ENCODE measurements at places on chromosomes 5 and 9.

- no peak for DNase-seq
Observed at GRCh38 chr5:31845361-31845760, 206.4 kb downstream of the PDZD2 start.

DNA sequence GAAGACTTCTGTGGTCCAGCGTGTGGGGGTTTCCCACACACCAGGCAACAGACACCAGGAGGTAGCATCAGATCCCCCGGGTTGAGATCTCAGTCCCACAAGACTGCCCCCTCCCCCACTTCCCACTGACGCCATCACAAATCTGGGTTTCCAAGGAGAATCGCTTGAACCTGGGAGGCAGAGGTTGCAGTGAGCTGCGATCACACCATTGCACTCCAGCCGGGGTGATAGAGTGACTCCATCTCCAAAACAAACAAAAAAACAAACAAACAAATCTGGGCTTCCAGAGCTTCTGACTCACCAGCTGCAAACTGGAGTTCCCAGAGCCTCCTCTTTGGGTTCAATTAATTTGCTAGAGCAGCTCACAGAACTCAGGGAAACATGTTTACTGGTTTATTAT lies 4.7 kb upstream of the GBGT1 start:
- DNase-seq: no peak

DNA sequence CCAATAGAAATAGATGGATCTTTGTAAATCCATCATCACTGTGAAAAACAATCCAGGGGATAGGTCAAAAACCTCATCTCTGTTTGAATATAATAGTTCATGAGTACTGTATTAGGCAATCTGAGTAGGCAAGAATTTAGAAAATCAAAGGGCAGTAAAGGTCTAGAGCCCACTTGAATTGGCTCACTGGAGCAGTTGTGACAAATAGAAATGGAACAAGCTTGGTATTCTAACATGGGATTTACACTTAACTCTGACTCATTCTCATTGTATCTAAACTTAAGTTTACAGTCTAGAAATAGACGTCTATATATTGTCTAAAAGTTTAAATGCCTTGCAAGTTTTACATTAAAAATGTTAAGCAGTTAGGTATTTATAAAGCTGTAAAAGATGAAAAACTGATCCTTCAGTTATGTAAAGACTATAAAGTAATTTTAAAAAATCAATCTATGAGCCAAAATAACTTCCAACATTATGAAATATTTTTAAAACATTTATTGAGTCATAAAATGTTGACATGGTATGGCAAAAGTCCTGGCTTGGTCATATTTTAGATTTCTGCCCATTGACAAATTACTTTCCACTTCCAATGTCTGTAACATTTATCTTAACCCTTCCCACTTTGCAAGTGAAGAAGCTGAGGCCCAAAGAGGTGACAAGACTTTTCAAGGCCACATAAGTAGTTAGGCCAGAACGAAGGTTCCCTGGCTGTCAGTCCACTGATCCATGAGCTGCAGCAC lies 203.7 kb upstream of the NREP start:
- DNase-seq: no peak

- no peak for DNase-seq
Observed at GRCh38 chr5:149656576-149657182, 73.4 kb upstream of the PPARGC1B start.

DNA sequence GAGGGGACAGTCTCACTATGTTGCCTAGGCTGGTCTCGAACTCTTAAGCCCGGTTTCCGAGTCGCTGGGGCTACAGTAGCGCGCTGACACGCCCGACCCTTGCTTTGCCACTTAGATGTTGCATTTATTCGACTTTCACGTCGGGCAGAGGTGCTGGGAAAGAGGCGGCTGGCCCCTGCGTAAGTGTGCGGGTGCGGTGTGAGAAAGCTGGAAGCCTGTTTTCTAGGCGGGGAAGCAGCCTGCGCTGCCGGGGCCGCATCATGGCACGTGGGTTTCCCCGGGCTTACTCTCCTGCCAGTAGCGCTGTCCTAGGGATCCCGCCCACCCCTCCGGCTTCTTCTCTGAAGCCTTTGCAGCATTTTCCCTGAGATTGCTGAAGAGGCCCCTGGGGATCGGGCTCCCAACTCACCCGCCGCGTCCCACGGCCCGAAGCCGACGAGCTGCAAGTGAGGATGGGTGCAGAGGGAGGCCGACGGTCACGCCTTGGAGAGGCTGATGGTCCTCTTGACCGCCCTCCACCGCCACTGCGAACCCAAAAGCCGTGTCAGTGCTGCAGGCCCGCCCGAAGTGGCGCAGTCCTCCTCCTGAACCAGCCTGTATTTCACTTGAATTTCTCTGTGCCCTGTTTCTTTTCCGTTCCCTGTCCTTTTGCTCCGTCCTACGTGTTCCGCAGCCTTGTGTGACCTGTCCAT lies 5.8 kb upstream of the TRIM41 start:
- DNase-seq: peak; percentile 59

GRCh38 chr9:126222363-126222834 lies 104.2 kb upstream of the MVB12B start:
- no peak for DNase-seq

DNA sequence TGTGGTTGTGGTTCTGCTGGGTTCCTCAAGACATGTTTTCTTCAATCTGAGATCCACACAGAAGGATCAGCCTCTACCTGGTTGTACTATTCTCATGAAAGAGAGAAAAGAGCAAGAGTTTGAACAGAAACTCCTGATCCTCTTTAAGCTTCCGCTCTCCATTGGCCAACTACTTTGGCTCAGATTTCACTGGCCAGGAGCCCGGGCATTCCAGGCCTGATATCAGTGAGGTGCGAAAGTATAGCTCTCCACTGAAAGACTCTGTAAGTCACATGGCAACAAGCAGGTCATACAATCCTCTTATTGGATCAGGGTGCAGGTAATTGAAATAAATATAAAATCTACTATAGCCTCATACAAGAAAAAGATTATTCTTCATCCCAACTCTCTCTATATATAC lies 920.5 kb downstream of the TLE4 start:
- no peak for DNase-seq

DNA sequence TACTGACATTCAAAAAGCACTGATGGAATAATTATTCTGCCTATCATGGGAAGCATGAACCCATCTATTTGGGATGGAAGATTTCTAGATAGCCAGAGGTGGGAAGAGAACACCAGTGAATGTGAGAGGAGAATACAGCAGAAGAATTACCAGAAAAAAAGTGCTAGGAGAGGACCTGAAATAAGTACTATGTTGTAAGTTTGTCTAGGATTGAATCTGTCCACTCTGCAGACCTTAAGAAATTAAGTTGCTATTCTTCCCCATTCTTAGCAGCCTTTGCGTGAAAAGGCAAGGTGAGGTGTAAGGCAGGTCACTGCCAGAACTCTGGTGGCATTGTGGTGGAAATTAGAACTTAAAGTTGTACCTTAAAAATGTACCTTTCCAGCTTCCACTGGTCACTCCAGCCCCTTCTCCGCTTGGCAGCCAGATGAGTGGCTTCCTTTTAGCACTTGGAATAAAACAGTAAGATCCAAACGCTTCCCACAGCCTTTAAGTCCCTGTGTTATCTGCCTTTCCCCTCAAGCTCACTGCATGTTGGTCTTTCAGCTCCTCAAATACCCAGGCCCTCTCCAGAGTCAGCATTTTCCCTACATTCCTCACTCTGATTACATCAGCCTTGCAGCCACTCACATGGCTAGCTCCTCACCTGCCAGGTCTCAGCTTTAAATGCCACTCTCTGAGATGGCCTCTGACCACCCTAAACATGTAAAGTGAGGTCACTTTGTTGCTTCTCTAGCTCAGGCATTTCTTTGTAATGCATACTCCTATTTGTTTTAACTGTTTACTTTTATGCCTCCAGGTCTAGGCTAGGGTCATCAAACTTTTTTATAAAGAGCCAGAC lies 253.0 kb downstream of the EPB41L4A start:
- no peak for DNase-seq

DNA sequence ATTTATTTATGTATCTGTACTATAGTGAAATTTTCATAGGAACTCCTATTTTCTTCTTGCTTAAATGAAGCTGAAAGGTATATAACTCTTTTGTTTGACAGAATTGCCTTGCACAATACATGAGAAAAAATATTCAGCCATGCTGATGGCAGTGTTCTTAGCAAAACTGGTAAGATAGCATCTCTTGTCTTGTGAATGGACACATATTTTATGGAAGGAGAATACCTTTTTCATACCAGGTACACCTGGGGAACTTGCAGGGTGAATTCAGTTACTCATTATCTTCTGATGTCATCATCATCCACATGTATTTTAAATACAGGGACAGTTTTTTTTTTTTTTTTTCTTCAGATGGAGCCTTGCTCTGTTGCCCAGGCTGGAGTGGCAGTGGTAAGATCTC lies 49.4 kb downstream of the MAMDC2 start:
- DNase-seq: no peak

GRCh38 chr5:2780421-2781171 lies 29.1 kb upstream of the IRX2 start:
- no peak for DNase-seq

DNA sequence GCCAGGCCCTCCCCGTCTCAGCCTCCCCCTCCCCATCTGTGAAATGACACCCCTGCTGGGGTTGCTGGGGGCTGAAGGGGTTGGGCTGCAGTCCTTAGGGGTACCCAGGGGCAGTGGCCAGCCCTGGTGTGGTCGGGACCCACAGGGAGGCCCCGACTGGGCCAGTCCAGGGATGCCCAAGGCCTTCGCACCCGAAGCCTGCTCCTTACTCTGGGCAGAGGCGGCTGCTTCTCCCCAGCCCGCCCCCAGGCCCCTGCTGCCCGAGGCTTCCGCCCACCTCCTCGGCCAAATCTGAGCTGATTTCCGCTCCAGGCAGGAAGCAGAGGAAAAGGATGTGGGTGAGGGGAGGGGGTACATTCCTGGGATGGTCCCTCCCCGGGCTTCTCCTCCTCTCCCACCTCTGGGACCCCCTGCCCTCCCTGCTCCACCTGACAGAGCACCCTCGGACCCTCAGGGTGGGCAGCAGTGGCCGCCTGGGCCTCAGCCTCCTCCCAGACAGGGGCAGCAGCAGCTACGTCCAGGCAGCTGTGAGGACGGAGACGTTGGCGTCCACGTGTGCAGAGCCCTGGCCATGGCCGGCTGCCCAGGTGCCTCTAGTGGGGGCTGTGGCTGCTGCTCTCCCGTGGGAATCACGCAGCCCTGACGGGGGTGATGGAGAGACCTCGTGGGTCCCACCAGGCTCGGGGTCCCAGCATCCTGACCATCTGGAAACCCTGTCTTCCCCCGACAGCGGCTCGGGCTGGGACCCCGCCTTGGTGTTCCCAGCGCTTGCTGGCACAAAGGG lies 4.2 kb upstream of the NRARP start:
- no peak for DNase-seq

DNA sequence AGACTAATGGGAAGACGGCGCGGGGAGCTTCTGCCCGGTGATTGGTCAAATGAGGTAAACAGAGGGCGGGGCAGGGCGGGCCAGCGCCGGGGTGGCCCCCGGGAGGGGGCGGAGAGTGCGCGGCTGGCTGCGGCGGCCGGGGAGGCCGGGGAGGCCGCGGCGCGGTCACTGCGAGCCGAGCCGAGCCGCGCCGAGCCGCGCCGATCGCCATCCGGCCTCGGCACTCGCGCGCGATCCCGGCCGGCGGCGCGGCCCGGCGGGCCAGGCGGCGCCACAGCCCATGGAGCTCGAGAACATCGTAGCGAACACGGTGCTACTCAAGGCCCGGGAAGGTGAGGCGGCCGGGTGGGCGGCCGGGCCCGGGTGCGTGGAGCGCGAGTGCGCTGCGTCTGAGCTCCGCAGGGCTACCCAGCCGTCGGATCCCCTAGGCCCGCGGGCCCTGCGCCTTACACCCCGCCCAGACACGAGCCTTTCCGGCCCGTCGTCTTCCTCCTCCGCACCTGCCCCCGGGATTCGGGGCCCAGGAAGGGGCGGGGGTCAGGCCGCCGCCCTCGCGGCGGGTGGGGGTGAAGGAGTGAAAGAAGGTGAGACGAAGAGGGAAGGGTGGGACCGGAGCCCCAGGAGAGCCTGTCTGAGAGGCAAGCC lies at the start of gene GRK6:
Gene GRK6 (plus strand): TSS at position 111 of the 645 bp plus-strand sequence. CDS start 170 bp downstream, at position 281.
- DNase-seq: peak; percentile 64

- DNase-seq: no peak
Observed at GRCh38 chr5:111929867-111930266, 172.9 kb upstream of the NREP start.

GRCh38 chr5:42570966-42571960 lies 148.0 kb downstream of the GHR start:
- DNase-seq: no peak

- no peak for DNase-seq
Observed at GRCh38 chr9:125626187-125626586, 80.8 kb downstream of the MAPKAP1 start.
